ENCODE measurements at places on chromosomes 6 and 20.
A peak's percentile ranks its signal among the peaks of the same experiment; 100 is the strongest.

- peak; percentile 60 for DNase-seq
These were observed 868 bp downstream of the MC3R start for GRCh38 chr20:56249244-56249955.

DNA sequence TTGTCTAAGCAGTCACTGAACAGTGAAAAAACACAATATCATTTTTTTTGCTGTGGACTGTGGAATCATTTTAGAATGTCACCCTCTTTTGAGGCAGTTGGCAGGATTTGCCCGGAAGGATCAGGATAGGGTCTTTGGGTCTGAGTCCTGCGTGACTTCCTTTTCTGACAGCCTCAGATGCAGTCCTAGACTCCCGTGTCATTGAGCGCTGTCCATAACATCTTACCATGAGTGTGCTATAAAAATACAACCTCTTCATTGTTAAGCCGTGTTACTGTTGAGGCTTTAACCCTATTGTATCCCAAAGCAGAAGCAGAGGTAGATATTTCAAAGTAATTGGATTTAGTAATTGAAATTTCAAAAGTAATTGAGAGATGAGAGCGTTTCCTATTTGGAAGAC is 30.6 kb downstream of the ARID1B start:
- DNase-seq, result no peak

GRCh38 chr6:91453224-91453878 is 866.5 kb upstream of the MAP3K7 start:
- no peak for DNase-seq

DNA sequence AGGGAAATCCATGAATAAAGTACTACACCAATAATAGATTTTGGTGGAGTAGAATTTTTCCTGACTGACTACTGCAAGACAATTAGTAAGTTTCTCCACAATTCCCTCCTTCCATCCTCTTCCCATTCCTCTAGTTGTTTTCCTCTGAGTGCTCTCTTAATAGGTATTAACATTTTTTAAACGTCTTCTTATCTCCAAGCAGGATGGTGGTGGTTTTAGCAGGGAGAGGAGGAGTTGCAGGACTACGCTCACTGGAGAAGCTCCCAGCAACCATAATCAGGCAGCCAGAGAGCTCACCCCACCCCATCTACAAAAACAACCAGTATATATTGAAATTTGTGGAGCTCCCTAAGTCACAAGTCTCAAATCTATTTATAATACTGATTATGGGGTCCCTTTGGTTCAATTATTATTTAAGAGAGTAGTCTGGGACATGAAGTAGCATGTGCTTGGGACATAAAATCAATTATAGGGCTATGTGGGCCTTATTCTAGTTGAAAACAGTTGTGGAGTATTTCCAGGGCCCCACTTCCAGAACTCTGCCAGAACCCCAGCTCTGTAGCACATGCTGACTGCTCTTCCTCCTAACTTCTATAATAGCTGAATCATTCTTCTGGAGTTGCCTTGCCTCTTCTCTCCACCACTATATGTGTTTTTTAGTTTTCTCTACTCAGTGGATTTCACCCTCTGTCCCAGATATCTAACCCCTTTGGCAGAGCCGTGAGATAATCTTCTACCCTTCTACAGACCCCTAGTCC is 49.8 kb downstream of the MYB start:
- DNase-seq, result no peak

DNA sequence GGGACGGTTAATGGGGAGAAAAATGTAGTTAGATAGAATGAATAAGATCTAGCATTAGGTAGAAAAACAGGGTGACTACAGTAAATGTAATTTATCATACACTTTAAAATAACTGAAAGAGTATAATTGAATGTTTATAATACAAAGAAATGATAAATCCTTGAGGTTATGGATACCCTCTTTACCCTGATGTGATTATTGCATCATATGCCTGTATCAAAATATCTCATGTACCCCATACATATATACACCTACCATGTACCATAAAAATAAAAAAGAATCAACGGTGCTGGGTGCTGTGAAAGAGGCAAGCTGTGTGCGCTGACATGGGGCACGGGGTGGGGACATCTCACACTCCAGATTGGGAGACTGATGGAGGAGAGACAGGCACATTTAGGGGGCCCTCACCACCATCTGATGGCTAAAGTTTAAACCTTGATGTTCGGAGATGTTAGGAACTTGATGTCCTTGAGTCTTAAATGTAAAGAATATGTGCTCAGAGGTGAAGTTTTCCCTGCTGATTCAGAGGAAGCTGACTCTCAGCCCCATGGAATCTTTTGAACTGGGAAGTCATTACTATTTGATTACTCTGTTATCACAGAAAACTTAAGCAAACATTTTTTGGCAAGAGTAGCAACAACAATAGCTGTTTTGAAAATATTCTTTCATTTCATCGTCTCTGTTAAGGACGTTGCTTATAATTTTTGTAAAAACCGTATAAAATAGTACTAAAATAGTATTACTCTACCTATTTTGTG is 26.4 kb upstream of the RFPL4B start:
- DNase-seq, result no peak

GRCh38 chr20:49983848-49984408 is 1.1 kb downstream of the SNAI1 start:
- no peak for DNase-seq

DNA sequence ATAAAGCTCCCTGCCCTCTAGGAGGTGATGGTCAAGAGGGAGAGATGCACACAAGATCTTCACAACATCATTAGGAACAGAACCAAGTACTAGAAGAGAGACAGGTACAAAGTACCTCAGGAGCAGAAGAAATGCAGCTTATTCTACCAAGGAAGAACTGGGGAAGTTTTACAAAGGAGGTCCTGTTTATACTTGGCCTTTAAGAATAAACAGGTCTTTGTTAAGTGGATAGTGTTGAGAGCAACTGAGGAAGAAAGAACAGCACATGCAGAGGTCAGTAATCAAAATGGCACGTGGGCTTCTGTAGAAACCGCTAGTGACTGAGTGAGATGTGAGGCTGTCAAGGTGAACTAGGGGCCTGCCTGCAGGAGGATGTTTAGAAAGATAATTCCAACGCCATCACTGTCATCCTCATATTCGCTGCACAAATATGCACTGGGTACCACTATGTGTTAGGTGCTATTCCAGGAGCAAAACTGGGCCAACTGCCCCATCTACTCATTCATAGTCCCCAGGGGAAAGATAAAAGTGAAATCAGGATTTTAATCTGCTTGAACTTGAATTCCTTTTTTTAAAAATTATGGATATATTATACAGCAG is 61.1 kb downstream of the ID4 start:
- DNase-seq, result no peak

GRCh38 chr6:130632277-130632676 is 194.9 kb upstream of the SMLR1 start:
- DNase-seq, result no peak

- DNase-seq, result no peak
These were observed 8.6 kb downstream of the PNLDC1 start for GRCh38 chr6:159808647-159809046.
